Activated CD4-positive, alpha-beta T cell treated with anti-CD3 and anti-CD28 coated beads, Interleukin-2, amount 50 U/mL, for 1 hour (primary cell): ENCODE measurements at places on chromosomes 13 and 19.

GRCh38 chr13:99085808-99086266 lies 108.0 kb upstream of the DOCK9 start:
- no peak for DNase-seq

DNA sequence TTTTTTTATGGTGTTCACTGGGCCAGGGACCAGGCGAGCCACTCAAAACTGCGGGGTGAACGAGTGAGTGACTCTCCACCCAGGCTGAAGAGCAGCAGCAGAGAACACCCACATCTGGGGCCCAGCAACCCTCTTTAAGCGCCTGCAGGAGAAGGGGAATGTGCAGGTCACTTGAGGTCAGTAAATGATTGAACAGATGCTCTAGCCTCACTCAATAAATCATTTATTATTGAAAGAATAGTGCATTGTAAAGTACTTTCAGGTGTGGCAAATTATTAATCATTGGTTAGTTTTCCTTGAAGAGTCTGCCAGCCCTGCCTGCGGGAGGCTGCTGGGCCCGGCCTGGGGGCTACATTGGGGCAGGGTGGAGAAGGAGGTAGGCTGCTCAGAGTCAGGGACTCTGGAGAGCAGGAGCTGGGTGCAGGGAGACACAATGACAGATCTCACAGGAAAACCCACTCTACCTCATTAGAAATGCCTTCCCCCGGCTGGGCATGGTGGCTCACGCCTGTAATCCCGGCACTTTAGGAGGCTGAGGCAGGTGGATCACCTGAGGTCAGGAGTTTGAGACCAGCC lies 42.5 kb downstream of the ABCC4 start:
- DNase-seq: no peak

DNA sequence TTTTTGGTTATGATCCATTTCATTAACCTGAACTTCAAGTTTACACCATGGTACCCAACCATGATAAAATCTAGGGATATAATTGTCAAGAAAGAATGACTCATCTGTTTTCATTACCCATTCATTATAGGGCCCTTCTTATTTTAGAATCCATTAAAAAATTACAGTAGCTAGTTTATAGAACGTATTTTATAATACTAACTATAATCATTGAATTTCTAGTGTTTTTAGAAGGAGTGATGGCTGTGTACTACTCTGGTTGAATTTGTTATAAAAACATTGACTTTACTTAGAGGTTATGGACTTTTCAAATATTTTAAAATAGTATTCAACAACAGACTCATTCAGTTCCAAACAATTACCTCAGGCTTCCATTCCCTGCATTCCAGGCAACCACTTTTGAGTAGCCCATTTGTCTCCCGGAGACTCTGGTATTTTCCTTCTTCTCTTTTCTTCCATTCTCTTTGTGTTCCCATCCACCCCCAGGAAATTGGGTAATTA lies 71.9 kb upstream of the KLF12 start:
- DNase-seq: no peak

DNA sequence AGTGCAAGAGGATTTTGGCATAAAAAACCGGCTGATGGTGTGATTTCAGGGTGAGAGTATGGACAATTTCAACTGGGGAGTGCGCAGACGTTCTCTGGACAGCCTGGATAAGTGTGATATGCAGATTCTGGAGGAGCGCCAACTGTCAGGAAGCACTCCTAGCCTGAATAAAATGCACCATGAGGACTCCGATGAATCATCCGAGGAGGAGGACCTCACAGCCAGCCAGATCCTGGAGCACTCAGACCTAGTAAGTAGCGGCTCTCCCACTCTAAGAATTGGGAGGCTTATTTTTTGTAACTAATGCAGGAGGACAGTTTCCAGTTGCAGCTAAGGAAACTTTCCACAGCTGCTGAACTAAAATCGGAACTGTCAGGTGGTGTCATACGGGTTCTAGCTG lies 53.6 kb downstream of the ZAR1L start:
- no peak for DNase-seq
